ENCODE measurements at places on chromosomes 1 and 21.

- DNase-seq, result no peak
These were observed 10.1 kb downstream of the FAM131C start for GRCh38 chr1:16063226-16063829.

DNA sequence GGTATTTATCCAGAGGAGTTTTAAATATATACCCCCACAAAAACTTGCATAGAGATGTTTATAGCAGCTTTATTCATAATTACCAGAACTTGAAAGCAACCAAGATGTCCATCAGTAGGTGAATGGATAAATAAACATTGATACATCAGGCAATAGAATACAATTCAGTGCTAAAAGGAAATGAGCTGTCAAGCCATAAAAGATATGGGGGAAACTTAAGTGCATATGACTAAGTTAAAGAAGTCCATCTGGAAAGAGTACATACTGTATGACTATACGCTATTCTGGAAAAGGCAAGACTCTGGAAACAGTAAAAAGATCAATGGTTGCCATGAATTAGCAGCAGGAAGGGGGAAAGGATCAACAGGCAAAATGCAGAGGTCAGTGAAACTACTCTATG lies 366.7 kb downstream of the HHIPL2 start:
- DNase-seq, result no peak

GRCh38 chr1:210586771-210587170 lies 258.1 kb downstream of the HHAT start:
- no peak for DNase-seq

DNA sequence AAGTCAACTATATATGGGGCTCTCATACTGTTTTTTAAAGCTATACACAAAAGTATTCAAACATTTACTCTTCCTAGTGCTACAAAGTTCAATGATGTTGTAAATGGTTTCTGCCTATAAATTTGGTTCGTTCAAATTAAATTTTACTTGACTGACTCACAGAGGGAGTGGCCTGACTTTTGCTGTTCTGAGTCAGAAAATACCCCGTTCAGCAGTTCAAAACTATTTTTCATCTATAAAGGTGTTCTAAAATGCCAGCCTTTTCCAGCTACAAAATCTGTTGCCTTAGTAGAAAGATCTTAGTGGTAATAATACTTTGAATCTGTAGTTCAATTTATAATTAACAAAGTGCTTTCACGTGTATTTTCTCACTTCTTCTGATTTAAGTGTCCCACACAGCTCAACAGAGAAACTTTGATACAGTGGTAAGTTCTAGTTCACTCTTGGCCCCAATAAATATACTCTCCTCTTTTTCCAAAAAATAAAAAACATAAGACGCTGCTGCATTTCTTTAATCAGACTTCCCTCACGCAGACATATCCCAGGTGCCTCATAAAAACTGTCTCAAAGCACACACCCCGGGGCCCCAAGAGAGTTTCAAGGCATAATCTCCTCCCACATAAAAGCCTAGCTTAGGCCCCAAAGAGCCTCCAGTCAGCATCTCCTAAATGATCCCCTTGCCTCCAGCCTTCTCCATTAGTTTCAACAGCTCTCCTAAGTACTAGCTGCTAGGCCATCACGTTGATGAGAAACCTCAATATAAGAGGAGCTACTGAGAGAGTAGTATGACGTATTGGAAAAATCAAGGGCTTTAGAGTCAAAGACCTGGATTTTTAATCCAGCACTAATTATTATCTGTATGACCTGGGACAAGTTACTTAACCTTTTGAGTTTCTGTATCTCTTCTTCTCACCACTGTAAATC lies 3.2 kb downstream of the PTP4A2 start:
- no peak for DNase-seq

- DNase-seq, result no peak
These were observed 382.7 kb upstream of the DUSP10 start for GRCh38 chr1:222124602-222125001.

DNA sequence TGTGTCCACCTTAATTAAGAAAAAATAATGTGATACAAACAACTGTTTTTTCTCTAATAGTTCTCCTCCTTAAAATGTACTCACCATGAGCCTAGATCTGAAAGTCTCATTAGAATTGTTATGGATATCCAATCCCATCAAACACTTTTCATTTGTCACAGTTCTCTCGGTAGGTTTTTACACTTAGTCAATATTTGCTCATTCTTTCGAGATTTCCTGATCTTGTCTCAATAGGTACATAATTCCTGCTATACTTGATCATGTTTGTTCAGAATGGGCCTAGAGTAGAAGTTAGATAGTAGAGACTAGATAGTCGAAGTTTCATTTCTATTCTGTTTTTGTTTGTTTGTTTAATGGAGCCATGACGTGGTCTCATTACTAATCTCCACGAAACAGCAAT lies 2005.7 kb downstream of the NCAM2 start:
- DNase-seq, result no peak

- DNase-seq, result peak; percentile 79
These were observed 648 bp downstream of the S100PBP start for GRCh38 chr1:32817815-32818786.

DNA sequence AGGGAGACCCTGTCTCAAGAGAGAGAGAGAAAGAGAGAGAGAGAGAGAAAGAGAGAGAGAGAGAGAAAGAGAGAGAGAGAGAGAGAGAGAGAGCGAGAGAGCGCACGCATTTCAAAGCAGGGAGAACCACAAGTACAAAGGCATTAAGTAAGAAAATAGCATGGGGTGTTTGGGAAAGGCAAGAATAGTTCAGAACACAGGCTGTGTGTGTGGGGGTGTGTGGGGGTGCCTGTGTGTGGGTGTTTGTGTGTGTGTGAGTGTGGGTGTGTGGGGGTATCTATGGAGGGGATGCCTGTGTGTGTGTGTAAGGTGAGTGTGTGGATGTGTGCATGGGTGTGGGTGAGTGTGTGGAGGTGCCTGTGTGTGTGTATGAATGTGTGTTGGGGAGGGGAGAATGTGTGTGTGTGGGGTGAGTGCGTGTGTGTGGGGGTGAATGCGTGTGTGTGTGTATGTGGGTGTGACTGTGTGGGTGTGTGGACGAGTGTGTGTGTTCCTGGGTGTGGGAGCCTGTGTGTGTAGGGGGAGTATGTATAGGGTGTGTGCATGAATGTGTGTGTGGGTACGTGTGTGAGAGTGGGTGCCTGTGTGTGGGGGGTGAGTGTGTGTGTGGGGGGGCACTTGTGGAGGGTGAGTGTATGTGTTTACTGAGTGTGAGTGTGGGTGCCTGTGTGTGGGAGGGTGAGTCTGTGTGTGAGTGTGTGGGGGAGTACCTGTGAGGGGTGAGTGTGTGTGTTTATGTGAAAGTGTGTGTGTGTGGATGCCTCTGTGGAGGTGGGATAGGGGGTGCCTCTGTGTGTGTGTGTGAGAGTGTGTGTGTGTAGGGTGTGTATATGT lies 19.1 kb upstream of the HDAC1 start:
- no peak for DNase-seq

- peak; percentile 13 for DNase-seq
These were observed 36.1 kb downstream of the PEX14 start for GRCh38 chr1:10510520-10511493.

GRCh38 chr1:114379358-114379757 lies 131.6 kb downstream of the TRIM33 start:
- DNase-seq, result no peak

- no peak for DNase-seq
These were observed 112.3 kb downstream of the AK5 start for GRCh38 chr1:77394166-77394565.

DNA sequence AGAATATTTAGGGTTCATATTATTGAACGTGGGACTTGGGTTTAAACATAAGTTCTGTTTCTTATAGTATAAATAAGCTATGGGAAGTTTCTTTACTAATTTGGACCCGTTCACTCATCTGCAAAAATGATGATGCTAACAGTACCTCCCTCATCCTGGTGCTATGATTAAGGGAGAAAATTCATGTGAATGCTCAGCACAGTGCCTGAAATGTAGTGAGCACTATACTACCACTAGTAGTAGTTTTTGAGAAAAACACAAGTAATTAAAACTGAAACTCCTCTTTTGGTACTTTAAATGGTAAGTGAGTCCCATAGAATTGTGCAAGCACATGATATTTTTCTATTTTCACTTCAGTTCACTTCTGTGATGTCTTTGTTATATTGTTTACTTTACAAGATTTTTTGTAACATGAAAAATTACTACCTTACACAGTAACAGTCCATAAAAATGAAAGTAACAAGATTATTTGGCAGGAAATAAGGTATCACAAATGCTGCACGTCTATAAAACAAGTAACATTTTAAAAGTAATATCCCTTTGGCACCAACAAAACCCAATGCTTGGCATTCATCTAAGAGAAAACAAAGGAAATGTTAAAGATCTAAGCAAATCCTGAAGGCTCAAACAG lies 11.3 kb upstream of the PTPRC start:
- no peak for DNase-seq

- DNase-seq, result no peak
These were observed 14.4 kb downstream of the ELAVL4 start for GRCh38 chr1:50123071-50123470.

- no peak for DNase-seq
These were observed 1018.8 kb downstream of the PLA2G4A start for GRCh38 chr1:187847531-187847930.

DNA sequence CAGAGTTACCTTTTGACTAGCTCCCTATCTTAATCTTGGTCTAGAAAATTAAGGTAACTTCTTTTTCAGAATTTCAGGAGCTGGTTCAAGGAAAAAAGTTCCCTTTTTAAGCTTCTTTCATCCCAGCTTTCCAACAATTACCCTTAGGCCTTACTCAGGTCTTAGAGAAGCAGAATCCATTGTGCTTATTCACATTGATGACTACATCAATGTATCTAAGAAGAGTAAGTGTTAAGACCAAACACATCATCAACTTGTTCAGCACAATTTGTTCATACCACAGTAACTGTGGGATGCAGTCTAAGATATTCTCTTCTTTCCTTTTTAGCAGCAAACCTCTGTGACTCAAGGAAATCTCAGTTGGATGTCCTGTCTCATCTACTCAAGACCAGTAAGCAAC lies 4.1 kb downstream of the MRPL9 start:
- DNase-seq, result no peak

- DNase-seq, result no peak
These were observed 13.8 kb downstream of the ANGPTL1 start for GRCh38 chr1:178857126-178857525.

GRCh38 chr1:160220301-160220700 lies 15.1 kb downstream of the PEA15 start:
- DNase-seq, result no peak

DNA sequence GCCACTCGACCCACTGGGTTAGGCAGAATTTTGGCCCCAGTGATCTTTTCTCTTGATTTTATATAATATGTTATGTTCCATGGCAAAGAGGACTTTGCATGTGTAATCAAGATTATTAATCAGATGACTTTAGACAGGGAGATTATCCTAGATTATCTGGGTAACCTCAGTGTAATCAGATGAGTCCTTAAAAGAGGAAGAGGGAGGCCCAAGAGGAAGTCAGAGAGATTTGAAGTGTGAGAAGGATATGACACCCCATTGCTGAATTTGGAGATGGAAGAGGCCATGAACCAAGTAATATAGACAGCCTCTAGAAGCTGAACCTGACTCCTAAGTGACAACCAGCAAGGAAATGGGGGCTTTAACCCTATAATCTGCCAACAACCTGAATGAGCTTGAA lies 117.1 kb upstream of the CSF3R start:
- no peak for DNase-seq

DNA sequence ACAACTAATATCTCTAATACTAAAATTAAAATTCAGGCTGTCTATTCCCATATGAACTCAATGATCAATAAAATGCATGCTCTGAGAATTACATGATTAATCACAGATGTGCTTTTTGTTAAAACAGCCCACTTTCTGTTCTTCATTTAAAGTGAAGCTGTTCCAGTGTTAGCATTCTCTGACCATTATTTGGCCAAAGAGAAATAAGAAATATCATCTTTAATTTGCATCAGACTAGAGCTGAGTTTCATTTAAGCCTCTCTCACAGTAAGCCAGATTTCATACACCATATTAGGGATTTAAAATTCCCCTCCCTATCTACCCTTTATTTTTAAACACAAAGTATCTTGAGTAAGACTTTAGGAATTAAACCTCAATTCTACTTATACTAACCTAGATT lies 261.6 kb downstream of the TPR start:
- DNase-seq, result no peak

DNA sequence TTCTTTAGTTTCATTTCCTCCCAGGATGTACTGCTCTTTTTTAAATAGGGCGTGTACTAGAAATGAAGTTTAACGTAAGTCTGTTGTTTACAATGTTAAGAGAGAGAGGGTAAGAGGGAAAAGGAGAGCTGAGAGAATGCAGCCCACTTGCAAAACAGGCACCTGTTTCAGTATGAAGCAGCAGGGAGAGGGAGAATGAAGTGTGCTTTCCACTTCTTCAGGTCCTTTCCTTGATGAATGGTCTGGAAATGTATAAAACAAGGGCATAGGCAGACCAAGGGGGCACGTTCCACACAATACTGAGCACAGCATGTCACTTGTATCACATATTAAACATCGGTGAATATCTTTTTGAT lies 2.0 kb downstream of the KCNA3 start:
- no peak for DNase-seq

DNA sequence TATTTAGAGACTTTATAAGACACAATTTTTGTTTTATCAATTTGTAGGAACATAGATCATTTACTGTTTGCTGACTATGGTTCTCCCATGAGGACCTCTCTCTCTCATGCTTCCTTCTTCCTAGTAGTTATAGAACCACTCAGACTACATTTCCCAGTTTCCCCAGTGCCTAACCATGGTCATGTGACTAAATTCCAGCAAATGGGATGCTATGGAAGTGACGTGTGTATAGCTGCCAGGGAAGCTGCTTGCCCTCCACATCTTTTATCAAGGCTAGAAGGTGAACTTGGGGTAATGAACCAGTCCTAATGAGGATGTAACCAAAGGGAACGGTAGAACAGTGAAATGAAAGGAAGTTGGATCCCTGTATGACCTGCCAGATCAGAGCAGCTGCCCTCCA lies 184.0 kb downstream of the MIS18A start:
- peak; percentile 9 for DNase-seq

- no peak for DNase-seq
These were observed 12.5 kb downstream of the EPS15 start for GRCh38 chr1:51506537-51506936.

DNA sequence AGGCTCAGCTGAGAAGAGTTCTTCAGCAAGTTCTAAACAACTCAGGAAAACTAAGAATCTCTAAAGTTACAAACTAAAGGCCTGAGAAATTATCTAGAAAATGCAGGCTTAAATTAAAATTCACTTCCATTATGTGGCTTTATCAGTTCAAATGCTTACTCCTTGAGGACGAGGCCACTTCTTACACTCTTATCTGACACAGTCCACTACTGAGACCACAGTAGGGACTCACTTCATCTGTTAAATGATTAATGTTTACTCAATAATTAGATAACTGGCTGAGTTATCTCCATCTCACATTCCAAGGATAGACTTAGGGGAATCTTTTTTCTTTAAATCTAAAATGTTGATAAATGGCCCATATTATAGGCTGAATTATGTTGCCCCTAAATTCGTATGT lies 1.6 kb downstream of the C1orf141 start:
- no peak for DNase-seq

- DNase-seq, result no peak
These were observed 19.1 kb downstream of the CLDN14 start for GRCh38 chr21:36460866-36461265.

- DNase-seq, result no peak
These were observed 29.5 kb upstream of the DIP2A start for GRCh38 chr21:46428987-46429710.

- no peak for DNase-seq
These were observed 654.2 kb upstream of the PKN2 start for GRCh38 chr1:88029899-88030298.
